ENCODE measurements at places on chromosomes 7 and 10.

- no peak for DNase-seq
Measured at GRCh38 chr7:152085131-152085530, 59.7 kb downstream of the GALNT11 start.

GRCh38 chr10:132134241-132135052, 52.3 kb upstream of the DPYSL4 start:
- DNase-seq, result no peak

GRCh38 chr10:88755753-88756152, 4.1 kb upstream of the LIPN start:
- no peak for DNase-seq

GRCh38 chr7:97025983-97026714, 1.5 kb upstream of the DLX5 start:
- no peak for DNase-seq

DNA sequence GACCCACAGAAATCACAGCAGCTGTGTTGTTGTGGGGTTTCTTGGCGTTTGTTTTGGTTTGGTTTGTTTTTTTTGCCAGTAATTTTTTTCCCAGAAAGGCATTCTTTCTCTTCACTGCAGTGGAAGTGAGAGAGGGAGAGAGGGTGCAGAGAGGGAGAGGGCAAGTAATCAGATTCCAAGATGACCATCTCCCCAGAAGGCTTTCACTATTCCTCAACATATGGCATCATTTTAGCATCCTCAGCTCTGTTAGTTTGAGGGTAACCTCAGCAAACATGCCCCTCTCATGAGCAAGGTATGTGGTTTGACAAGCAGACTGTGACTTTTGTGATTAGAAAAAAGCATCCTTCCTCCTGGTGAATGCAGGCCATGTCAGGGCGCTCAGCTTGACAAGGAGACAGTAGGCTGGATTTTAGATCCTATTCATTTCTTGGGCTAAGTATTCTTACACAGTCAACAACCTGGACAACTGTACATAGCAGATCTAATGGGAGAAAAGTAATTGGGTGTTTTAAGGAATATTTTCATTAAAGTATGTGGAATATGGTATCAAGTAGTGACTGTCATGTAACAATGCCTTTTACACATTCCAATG, 86.3 kb upstream of the PIK3CG start:
- no peak for DNase-seq

- DNase-seq, result no peak
Measured at GRCh38 chr10:112958275-112958995, 8.4 kb downstream of the TCF7L2 start.

GRCh38 chr10:36903040-36903439, 222.4 kb upstream of the ANKRD30A start:
- DNase-seq, result no peak

All from activated effector memory CD4-positive, alpha-beta T cell treated with Interleukin-2 at 50 U/mL for 16 hours (primary cell).